ENCODE measurements at places on chromosomes 11 and 22. TPM values are rescaled to one million over a fixed set of nuclear protein-coding genes. Genes with fewer than 3 reads are reported as not detected.

Gene CYP2D6
- total RNA-seq: 0.61 TPM

Gene CD3E
- total RNA-seq: not detected

Gene KDM4F
- not detected for total RNA-seq

Gene MAPK8IP2
- 2.9 TPM for total RNA-seq

Gene NRIP3
- 1.1 TPM for total RNA-seq

Gene IRAG1
- 0.05 TPM for total RNA-seq

Gene CTSW
- total RNA-seq: 0.10 TPM

Gene CDC45
- 27.8 TPM for total RNA-seq

Gene LDHAL6A
- not detected for total RNA-seq

Gene SMIM35
- not detected for total RNA-seq

Gene SEPTIN5
- total RNA-seq: 7.0 TPM

Gene C1QTNF5
- not detected for total RNA-seq

Gene MYBPC3
- total RNA-seq: 0.05 TPM

Gene PHF21A
- total RNA-seq: 8.4 TPM

Gene BTBD18
- total RNA-seq: not detected

Gene FXYD6
- total RNA-seq: 0.35 TPM

Gene PAMR1
- not detected for total RNA-seq

Gene MCM5
- 93.9 TPM for total RNA-seq

Gene MS4A12
- not detected for total RNA-seq

Gene SCN4B
- not detected for total RNA-seq

Gene TRIM48
- not detected for total RNA-seq

Gene KRTAP5-11
- not detected for total RNA-seq

Gene OR51I1
- total RNA-seq: not detected

Gene UCP3
- total RNA-seq: 1.2 TPM

Data from A549 treated with GW870086 at 1 μM for 4 hours (cell line).